Stimulated activated CD8-positive, alpha-beta memory T cell treated with anti-CD3 and anti-CD28 coated beads, Interleukin-15, amount 100 ng/mL, for 4 hours (primary cell): ENCODE measurements at places on chromosomes 3 and 15.

DNA sequence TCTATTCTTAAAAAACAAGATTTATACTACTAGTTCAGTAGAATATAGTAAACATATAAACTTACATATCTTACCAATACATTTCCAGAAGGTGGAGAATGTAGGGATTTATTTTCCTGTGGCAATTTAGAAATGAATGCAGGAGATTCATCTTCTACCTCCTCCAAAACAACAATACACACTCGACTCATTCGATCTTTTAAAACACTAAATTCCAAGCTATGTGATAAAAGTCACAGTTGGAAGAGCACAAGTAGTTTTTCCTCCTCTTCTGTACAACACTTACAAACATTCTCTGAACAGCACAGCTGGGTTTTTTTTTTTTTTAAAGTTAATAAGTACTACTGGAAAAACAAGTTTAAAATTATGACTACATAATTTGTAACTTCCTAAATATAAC lies 1.4 kb downstream of the ANKRD28 start:
- no peak for DNase-seq

GRCh38 chr3:127351321-127351720 lies 63.5 kb upstream of the PRR20G start:
- DNase-seq = no peak

DNA sequence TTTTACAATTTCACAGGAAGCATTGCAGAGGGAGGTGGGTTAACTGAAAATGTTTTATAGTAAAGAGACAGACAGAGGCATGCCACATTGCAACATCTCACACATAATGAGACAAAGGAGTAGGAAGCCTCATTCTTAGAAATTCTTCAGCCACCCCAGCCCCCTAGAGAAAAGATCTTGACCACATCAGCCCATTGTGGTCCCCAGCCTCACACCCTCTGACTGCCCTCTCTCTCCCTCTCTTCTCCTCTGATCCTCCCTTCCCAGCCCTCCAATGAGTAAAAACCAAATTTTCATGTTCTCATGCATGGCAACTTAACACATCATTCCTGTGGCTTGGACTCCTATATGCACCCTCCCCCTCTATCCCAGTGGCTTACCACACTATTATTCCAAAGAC lies 174.1 kb downstream of the UACA start:
- DNase-seq = no peak

DNA sequence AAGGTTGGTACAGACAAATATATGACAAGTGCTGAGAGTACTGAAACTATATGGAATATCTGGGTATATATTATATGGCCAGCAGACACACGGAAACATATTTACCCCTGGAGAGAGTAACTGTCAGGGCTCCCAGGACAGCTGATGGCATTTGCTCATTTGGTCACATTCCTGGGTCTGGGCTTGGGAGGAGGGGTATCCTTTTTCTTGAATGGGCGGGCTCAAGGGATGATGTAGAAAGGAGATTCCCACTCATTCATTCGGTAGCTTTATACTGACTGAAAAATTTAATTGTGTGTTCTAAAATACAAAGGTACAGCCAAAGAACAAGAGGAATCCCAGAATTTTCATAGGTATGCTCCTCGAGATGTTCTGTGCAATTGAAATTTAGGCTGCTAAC lies 131.0 kb downstream of the KCNAB1 start:
- no peak for DNase-seq

DNA sequence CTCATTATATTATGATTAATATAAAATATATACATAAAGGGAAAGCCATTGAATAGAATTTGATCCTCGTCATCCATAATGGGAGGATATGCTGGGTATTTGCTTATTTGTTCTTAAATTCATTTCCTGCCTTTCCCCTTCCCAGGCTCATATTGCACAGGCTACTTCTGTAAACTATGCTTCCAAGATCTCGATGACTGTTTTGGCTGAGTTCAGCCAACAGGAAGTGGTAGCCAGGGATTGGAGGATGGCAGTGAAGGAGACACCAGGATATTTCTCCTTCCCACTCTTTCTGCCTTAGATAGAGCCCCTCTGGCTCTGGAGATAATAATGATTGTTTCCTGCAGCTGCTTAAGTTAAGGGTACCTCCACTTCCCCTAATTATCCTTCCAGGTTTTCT lies 44.3 kb upstream of the DYNC1LI1 start:
- no peak for DNase-seq

DNA sequence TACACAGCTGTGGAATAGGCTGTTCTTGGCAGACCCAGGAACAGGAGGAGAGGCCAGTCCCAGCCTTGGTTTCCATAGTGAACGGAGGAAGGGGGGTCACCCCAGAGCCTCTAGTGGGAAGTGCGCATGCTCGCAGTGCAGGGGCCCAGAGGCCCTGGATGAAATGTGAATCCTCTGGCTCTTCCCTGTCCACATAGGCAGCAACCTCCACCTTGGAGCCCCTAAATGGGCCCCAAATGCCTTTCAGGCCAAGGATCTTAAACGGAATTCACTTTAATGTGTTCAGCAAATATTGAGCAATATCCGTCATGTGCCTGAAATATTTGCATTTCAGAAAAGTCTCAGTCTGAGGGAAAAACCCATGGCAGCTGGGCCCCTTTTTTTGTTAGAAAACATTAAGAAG lies 3.3 kb upstream of the NDN start:
- no peak for DNase-seq
